Activated CD4-positive, alpha-beta T cell treated with anti-CD3 and anti-CD28 coated beads for 36 hours (primary cell): ENCODE measurements at places on chromosomes 3 and 15.

- no peak for DNase-seq
Observed at GRCh38 chr15:29913528-29914135, 91.4 kb upstream of the TJP1 start.

- no peak for DNase-seq
Observed at GRCh38 chr15:76056931-76057330, 2.9 kb upstream of the TMEM266 start.

DNA sequence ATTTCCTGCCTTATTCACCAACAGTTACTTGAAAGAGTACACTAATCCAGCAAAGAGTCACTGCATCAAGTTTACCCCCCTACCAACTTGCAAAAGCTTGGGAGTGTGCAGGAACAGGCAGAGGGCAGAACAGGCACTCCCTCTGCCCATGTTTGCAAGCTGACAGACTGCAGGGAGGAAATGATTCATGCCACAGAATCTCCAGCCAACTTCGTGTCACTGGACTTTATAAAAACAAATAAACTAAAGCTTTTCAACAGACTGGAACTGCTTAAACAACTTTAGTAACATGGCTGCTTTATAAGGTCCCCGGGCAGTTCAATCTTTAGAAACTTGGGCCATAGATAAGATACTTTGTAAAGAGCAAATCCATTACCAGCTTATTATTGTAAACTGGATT lies 129.5 kb downstream of the THRB start:
- DNase-seq, result no peak

- no peak for DNase-seq
Observed at GRCh38 chr15:79341396-79341795, 30.5 kb downstream of the TMED3 start.

DNA sequence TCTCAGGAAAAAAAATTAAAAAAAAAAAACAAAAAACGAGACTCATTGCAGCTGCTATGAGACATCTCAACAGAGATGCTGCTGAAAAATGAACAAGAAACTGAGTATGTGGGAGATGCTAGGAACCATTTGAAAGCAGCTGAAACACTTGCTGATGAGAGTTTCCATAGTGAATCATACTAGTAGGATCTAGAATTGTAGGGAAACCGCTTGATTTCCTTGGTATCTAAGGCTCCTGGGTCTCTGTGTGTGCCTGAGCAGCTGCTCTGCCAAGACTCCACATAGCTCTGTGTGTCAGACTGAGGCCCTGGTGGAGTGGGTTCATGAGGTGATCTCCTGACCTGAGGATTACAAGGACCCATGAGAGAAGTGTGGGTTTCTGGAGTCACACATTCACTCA lies 313.4 kb upstream of the NECTIN3 start:
- DNase-seq, result no peak

- no peak for DNase-seq
Observed at GRCh38 chr3:52783211-52783555, 5.8 kb downstream of the ITIH1 start.

DNA sequence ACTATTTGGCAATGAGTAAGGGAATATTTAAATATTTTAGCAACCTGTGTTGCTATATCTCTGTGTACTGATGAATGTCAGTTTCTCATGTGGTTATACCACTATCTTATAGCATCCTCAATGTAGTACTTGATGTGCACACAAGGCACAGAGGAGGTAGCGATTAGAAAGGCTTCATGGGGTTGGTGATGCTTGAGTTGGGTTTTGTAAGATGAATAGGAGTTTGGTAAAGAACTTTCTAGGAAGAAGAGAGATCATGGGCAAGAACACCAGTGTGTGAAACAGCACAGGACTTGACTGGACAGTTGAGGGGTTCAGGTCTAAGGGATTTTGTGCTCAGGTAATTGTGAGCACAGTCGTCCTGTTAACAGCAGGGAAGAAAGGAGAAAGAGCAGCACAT lies 38.1 kb downstream of the LPP start:
- no peak for DNase-seq

DNA sequence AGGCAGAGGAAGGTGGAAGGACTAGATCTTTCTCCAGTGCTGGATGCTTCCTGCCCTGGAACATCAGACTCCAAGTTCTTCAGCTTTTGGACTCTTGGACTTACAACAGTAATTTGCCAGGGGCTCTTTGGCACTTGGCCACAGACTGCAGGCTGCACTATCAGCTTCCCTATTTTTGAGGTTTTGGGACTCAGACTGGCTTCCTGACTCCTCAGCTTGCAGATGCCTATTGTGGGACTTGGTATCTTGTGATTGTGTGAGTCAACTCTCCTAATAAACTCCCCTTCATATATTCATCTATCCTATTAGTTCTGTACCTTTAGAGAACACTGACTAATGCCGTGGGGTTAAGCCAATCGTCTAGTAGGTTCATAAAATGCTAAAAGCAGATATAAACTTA lies 8.8 kb upstream of the B3GNT5 start:
- no peak for DNase-seq

DNA sequence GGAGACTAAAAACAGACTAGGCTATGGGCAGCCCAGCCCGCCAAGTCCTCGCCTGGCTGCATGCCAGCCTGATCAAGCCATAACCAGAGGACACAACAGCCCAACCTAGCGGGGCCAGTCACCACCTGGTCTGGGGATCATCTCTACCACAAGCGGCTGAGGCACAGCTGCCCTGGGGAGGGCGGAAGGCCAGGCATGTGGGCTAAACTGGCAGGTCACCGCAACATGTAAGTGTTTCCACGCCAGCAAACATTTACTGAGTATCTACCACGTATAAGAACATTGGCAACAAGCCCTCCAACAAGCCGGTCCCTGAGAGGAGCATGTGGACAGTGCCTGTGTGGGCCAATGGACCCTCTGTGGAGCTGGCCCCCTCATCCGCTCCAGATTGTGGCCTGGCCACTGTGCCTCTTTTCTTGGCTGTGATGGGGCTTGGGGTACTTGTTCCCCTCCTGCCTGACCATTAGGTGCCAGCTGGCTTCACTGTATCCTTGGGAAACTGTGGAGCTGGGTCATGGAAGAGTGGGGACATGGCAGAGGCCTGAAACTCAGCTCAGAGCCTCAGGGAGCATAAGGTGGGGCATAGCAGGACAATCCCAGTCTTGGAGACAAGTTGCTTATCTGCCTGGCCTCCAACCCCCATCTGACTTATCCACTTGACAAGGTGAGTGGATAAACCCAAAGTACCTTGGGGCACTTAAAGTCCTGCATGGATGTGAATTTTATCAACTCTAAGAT lies 9.0 kb downstream of the UBXN7 start:
- no peak for DNase-seq

GRCh38 chr3:138974462-138974861 lies 27.4 kb downstream of the FOXL2NB start:
- DNase-seq, result no peak

DNA sequence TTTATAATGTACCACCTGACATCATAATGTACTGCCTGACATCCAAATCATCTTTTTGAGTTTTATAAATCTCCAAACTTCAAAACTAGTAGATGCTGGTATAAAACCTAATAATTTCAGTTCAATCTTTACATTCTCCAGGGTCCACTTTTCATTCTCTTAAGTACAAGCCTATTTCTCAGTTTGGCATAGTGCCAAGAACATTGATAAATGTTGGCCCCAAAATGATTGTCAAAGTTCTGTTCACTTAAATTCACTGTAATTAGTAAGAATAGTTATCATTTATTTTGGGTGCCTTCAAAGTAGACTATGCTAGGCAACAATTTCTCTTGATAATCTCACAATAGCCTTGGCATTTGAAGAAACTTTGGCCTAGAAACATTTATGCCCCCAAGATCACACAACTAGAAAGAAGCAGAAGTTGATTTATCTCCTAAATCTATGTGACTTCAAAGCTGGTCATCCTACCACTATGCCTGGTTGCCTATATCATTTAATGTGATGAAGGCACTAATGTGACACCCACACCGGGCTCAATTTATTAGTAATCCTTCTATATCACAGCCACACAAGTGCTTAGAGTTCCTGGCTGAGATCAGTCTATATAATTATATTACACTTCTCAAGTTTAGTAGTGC lies 101.7 kb downstream of the ZNF609 start:
- no peak for DNase-seq

DNA sequence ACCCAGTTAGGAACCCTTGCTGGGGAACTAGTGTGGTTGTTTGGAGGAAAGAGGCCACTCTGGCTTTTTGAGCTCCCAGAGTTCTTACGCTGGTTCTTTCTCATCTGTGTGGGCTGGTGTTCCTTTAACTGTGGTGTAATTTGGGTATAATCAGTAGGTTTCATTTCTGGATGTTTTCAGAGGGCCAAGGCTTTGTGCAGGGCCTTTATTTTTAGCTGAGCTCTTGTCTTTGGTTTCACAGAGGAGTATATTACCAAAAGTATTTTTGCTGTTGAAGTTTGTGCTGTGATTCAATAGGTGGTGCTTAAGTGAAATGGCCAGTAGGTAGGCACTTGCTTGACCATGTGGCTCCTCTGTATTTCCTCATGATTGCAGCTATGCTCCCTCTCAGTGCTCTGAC lies 357.9 kb downstream of the KCNH8 start:
- no peak for DNase-seq

DNA sequence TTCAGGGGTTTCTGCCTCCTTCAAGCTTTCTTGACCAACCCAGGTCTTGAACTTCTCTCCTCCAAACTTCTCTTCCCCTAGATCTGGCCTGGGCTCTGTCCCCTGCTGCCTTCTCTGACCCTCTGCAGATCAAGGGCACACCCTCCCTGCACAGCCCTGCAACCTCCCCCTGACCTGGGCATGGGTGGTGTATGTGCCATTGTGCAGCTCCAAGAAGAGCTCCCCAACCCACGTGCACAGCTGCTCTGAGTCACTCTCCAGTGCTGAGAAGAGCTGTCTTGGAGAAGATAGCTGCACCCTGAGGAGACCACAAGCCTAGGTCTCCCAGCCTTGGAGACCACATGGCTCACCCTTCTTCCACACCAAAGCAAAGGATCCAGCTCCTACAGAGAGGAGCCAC lies 8.0 kb downstream of the MAN2C1 start:
- DNase-seq, result no peak

GRCh38 chr3:132210476-132211346 lies 106.5 kb upstream of the ACP3 start:
- peak; percentile 47 for DNase-seq

- no peak for DNase-seq
Observed at GRCh38 chr15:101401286-101401685, 88.2 kb downstream of the PCSK6 start.

DNA sequence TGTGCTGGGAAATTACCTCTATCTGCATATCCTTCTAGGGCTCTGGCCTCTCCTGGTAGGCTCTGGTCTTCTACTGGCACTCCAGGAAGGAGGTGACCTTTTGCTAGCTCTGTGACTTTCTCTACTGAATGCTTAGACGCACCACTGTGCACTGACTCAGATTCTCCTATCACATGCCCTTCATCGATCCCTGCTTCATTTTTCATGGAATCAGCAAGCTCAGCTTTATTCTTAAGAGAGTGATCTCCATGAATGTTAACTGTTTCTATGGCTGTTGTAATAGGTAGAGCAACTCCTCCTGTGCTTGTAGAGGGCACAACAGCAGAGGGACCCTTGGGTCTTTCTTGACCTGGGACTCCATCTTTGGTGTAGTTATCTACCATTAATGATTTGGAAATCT lies 106.6 kb downstream of the MAP4 start:
- no peak for DNase-seq

- DNase-seq, result no peak
Observed at GRCh38 chr3:41104147-41104546, 95.2 kb upstream of the CTNNB1 start.

DNA sequence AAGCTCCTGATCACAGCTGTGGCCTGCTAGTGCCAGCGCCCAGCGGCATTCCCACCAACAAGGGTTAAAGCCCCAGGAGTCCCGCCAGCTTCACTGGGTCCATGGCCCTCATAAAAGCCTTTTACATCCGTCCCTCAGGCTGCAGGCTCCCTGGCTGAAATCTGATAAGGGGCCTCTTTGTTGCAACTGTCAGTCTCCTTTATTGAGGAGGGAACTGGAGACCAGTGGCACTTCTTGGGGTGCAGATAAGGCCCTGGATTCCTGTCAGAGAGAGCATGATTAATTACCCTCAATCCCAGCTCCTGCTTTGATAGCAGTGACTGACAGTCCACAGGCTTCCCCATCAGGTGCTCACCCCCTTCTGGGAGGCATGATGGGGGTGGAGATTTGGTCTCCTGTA lies 30.9 kb upstream of the CLK3 start:
- DNase-seq, result no peak

DNA sequence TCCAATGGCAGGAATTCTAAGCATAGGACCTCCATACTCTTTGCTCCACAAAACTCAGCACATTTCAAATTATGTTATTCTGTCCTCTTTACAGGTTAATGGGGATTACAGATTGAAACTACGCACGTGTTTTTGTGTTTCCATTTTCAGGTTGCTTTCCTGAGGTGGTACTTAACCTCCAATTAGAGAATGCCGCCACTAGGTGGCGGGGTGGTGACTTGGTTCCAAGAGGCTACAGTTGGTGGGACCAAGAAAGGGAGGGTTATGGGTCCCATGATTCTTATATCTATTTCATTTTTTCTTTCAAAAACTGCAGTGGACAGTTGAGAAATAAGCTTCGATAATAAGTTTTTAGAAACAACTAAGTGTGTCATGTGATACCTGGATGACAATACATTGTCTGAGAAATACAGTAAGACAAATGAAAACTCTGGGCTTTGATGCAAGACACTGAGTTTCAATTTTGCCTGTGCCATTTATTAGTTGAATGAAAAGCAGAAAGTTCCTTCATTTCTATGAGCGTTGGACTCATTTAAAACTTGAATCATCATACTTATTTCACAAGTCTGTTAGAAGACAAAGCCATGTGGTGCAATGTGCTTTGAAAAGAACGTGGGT lies 539.0 kb downstream of the FGF12 start:
- DNase-seq, result peak; percentile 72

DNA sequence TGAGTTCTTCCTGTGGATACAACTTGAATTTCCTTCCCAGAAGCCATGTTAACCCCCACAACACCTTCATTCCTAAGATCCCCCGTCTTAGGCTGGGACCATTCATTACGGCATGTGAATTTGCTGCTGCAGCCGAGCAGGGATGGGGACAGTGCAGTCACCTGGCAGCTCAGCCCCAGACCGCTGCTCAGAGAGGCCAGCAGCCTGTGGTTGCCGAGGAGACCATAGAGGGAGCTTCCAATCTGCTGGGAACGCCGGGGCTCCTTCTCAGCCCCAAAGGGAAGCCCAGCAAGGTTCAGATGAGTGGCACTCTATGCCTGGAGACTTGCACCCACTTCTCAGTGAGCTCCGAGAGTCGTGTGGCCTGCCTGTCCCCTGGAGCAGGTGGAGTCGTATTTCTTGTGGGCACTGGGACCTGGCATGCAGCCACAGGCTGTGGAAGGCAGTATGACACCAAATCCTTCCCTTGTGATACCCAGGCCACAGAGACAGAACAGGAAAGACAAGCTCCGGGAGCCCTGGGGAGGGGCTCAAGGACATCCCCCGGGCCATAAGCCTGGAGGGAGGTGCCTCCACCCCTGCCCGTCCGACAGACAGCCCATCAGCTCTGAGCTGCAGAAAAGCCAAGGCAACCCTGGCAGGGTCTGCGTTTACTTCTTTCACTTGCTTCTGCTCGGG lies 167.3 kb downstream of the FAM43A start:
- no peak for DNase-seq

DNA sequence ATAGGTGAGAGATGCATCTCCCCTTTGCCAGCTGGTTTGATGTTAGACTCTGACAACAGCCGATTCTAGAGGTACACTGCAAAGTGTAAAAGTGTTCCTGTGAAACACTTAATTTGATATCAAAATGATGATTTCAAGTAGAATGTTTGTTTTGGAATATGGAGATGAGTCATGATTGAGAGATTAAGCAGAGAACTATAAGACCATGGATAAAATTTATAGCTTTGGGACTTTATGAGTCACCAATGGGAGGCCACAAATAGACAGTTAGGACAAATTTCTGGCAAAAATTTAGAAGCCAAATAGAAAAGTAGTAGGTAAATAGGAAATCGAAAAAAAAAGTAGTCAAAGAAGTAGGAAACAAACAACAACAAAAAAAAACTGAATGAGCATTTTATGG lies 672.5 kb downstream of the NSUN3 start:
- DNase-seq, result no peak
